ENCODE measurements at places on chromosomes 16 and 17.
A peak's percentile ranks its signal among the peaks of the same experiment; 100 is the strongest.

GRCh38 chr16:56911771-56912571 is 20.0 kb upstream of the HERPUD1 start:
- DNase-seq: no peak

- no peak for DNase-seq
Observed at GRCh38 chr16:85592700-85593493, 20.2 kb upstream of the GSE1 start.

- peak; percentile 69 for DNase-seq
Observed at GRCh38 chr17:75845933-75846691, 1.9 kb upstream of the UNC13D start.

- no peak for DNase-seq
Observed at GRCh38 chr17:67523101-67523500, 146.0 kb downstream of the PITPNC1 start.

DNA sequence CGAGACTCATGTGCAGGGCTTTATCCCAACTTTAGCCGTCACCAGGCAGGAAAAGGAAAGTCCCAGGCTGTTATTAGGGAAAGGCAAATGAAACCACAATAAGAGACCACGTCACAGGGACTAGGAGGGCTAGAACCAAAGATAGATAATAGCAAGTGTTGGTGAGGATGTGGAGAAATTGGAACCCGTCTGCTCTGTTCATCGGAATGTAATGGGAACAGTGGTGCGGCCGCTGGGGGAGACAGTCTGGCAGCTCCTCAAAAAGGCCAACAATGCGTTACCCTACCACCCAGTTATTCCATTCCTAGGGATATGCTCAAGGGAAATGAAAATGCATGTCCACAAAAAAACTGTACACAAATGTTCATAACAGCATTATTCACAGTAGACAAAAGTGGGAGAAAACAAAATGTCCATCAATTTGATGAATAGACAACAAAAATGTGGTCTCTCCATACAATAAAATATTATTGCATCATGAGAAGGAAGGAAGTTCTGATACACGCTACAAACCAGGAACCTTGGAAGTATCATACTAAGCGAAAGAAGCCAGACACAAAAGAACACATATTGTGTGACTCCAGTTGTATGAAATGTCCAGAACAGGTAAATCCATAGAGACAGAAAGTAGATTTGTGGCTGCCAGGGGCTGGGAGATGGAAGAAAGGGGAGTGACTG is 19.5 kb upstream of the USP10 start:
- DNase-seq: no peak

- no peak for DNase-seq
Observed at GRCh38 chr17:74362810-74363498, 1.3 kb upstream of the BTBD17 start.

DNA sequence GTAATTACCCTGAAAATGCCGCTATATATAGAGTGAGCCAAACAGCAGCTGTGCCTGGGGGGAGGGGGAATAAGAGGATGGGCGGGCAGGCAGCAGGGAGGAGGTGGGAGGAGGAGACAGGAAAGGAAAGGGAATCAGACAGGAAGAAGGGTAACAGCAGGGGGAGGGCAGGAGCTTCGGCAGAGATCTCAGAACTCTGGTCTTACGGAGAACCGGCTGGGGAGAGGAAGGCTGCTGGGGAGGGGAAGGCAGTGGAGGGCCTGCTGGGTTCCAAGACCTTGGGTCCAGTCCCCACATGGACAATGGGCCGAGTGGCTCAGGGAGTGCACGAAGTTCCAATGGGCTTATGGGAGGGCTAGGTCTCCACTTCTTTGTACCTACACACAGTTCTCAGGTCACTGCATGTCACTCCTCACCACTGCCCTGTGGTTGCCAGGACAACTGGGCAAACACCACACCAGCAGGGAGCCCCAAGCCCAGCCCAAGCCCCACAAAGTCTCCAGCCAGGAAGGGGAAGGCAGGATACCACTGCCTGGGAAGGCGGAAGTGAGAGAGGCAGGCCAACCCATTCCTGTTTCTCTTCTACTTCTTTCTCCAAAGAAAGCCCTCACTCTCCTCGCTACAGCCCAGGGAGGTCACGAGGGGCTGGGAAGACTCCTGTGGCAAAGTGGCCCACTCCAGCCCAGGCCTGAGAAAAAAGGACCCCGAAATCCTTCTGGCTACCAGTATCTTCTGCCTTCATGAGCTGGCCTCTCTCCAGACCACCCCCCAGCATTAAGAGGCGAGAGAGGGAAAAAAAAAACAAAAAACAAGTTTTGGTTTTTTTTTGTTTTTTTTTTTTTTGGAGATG is 25.3 kb downstream of the G6PC3 start:
- peak; percentile 98 for DNase-seq

- no peak for DNase-seq
Observed at GRCh38 chr16:65934443-65934842, 432.0 kb upstream of the CDH5 start.

DNA sequence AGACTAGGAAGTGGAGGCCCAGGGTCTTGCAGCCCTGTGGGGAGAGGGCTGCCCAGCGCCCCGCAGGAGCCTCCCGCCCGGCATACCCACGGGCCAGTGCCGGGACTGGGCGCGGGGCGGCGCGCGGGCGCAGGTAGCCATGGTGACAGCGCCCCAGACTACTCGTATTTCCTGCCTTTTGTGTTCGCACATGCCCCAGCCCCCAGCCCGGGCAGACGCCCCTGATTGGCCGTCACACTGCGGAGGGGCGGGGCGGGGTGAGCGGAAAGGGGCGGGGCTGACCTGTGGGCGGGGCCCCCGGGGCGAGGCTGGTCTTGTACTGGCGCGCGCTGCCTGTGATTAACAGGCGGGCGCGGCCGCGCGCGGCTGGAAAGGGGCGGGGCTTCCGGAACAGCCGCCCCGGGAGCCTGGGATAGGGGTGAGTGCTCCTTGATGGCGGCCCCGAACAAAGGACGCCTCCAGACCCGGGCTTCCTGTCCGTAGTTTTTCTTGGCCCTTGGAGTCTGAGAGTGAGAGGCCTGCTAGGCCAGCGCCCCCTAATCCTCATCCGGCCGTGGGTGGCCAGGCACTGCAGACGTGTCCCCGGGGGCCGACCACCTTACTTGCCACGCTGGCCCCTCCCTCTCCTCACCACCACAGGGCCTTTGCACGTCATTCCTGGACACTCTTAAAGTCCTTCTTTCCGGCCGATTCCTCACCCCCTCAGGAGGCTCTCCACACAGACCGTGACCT is 71.0 kb downstream of the RAI1 start:
- peak; percentile 95 for DNase-seq

DNA sequence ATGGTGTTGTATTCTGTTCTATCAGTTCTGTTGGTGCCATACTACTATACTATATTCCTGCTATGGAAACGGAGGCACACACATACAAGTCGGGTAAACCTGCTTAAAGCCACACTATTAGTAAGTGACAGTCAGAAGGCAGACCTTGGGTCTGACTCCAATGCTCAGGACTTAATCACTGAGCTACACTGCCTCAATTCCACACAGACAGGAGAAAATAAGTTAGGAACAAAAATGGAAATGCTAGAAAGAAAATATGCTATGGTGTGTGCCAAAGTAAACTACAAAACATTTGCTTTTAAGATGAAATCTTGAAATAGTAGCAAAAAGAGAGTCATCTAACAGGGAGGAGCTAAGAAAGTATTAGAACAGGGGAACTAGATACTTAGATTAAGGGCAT is 48.1 kb downstream of the MYO1D start:
- DNase-seq: peak; percentile 63

DNA sequence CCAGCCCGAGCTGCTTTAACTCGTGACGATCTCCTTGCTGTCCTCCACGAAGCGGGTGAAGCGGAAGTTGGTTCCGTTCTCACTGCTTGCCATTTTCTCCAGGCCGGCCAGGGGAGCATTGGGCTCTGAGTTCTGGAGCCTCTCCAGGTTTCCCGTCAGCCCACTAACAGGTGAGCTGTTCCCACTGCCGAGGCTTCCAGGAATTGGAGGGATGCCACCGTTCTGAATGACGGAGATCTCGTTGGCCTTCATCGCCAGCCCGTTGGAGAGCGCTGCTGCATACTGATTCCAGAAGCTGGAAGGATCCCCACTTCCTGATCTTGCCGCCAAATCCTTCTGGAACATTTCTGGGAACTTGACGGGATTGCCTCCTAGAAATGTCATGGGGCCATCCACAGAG is 14.0 kb downstream of the SALL1 start:
- no peak for DNase-seq
